ENCODE measurements at places on chromosomes 2 and 18. TPM values are rescaled to one million over a fixed set of nuclear protein-coding genes. Genes with fewer than 3 reads are reported as not detected.

DNA sequence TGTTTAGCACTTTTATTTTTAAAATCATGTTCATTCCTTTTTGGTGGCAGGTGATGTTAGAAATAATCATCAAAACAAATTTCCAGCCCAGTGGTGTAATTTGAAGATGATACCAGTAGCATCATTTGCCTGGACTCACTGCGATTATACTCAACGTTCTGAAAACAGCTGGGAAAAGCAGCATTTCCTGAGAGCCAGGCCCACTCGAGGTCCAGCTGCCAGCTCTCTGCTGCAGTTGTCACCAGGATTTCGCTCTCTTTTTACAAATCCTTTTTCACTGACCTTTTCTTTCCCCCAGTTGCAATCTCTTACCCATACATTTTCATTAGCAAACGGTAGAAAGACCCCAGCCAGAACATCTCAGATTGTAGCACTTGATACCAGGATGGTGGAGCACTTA is 110.6 kb upstream of the LYPD1 start:
- H3K36me3 ChIP-seq = no peaks in the 10 kb centered on the region
- no peak for DNase-seq
- no peaks in the 10 kb centered on the region for H3K27me3 ChIP-seq
- no peak overlapping the region for H3K4me3 ChIP-seq
- H3K4me1 ChIP-seq = no peaks in the 10 kb centered on the region
- no peak overlapping the region for H3K27ac ChIP-seq

DNA sequence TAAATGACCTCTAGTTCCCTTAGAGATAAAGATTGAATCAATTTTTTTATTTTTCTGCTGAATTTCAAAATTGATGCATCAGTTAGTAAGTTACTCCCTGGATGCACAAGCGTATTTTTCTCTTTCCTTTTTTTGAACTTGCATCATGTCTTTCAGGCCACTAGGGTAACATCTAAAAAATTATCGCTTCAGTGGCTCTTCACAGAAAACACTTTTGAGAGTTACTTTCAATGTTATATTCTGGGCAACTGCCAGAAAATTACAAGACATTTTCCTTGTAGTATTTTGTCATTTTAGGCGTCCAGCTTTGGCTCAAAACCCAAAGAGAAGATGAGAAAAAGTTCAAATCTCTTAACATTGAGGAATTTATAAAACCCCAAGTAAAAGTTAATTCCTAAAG is 59.8 kb downstream of the DSEL start:
- DNase-seq = no peak
- H3K4me3 ChIP-seq = no peak overlapping the region
- H3K36me3 ChIP-seq = no peaks in the 10 kb centered on the region
- H3K4me1 ChIP-seq = no peaks in the 10 kb centered on the region

Gene ARPC2
- polyA plus RNA-seq = 188 TPM

Gene CDH2
- 3.7 TPM for polyA plus RNA-seq

DNA sequence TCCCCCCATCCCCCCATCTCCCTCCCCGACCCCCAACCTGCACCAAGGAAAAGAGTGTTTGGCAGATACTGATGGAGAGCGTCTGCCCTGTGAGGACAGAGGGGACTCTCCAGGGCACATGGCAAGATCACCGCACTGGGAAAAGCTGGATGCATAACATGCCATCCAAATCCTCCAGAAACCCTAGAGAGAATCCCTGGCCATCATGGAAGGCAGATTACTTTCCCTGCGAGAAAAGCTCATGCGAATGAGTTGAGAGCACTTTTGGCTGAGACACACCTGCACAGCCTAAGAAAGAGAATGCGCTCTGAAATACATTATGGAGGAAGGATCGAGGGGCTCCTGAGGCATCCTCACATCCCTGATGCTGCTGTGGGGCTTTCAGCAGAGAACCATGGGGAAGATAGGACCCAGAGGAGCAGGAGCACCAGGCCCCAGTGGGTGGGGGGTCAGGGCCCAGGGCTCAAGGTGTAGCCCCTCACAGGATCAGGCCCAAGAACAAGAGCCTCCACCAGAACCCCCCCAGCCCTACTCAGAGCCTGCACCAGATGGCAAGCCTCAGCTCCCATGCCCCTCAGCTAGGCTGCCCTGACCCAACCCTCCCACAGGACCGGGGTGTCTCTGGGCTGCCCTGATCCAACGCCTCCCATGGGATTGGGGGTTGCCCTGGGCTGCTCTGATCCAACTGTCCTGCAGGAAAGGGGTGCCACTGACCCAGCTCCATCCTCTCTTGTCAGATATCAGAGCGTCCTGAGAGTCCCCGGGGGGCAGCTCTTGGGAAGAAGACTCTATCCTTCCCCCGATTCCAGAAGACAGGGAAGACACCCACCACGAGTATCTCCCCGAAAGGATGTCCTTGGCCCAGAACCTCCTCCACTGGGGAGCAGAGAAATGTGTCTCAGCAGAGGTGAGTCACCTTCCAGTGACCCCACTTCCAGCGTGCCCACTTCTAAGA is 153.4 kb downstream of the NDUFA10 start:
- H3K36me3 ChIP-seq = no peaks in the 10 kb centered on the region
- H3K4me3 ChIP-seq = no peak overlapping the region
- no peaks in the 10 kb centered on the region for H3K27me3 ChIP-seq
- H3K27ac ChIP-seq = no peak overlapping the region
- peak; percentile 16 for DNase-seq

DNA sequence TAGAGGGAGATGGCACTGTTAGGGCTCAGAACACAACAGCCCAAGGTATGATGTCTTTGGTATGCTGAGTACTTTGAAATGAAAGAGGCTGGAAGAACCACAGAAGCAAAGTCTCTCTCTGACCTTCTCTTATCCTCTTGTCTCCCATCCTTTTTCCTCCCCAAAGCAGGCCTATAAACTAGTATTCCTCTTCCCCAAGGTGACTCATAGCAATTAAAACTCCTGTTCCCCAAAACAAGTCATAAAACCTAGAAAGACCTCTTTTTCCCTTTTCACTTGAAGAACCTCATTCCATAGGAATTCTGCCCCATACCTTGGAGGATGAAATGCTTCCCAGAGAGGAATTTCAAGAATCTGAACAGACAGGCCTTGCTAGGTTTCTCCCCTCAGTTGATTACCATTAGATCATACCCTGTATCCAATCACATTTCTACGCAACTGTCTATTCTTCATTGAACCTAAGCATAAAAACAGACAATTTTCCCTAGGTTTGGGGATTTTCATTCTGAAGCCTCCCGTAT is 25.7 kb downstream of the MDH1 start:
- H3K4me3 ChIP-seq = no peak overlapping the region
- H3K27ac ChIP-seq = no peak overlapping the region
- no peaks in the 10 kb centered on the region for H3K36me3 ChIP-seq

DNA sequence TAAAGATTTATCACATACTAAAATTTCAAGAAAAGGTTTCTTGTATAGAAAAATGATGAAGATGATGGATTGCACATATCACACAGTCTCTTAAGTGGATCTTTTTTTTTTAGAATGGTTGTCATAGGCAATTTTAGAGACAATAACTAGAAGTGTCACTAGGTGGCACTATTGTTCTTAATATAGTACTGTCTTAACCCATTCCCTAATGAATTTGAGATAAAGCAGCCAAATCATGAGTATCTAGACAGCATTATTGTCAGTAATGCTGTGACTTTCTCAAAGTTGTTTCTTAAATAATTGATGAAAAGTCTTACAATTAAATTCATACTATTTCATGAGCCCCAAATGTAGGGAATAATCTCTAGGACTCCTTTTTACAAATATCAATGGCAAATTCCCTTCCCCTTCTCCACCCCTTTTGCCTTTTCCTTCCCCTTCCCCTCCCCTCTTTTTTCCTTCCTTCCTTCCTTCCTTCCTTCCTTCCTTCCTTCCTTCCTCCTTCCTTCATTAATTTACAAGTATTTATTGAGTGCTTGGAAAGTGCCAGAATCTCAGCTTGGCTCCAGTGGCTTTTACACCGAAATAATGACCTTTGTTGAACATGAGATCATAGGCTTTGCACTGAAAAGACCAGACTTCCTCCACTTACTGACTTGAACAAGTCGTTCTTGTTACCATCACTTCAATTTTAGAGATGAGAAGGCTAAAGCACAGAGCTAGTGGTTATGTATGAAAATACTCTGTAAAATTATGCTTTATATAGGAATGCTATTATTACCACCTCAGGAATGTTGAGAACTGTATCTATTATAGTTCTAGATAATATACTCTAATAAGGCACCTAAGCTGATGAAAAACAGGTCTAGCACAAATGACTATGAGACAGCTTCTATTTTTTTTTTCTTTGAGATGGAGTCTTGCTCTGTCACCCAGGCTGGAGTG is 19.8 kb downstream of the MYL12B start:
- H3K4me3 ChIP-seq = no peak overlapping the region
- no peak for DNase-seq
- no peaks in the 10 kb centered on the region for H3K27me3 ChIP-seq
- H3K27ac ChIP-seq = peak overlapping the region; percentile 37
- H3K36me3 ChIP-seq = peaks cover 27% of the 10 kb centered on the region

DNA sequence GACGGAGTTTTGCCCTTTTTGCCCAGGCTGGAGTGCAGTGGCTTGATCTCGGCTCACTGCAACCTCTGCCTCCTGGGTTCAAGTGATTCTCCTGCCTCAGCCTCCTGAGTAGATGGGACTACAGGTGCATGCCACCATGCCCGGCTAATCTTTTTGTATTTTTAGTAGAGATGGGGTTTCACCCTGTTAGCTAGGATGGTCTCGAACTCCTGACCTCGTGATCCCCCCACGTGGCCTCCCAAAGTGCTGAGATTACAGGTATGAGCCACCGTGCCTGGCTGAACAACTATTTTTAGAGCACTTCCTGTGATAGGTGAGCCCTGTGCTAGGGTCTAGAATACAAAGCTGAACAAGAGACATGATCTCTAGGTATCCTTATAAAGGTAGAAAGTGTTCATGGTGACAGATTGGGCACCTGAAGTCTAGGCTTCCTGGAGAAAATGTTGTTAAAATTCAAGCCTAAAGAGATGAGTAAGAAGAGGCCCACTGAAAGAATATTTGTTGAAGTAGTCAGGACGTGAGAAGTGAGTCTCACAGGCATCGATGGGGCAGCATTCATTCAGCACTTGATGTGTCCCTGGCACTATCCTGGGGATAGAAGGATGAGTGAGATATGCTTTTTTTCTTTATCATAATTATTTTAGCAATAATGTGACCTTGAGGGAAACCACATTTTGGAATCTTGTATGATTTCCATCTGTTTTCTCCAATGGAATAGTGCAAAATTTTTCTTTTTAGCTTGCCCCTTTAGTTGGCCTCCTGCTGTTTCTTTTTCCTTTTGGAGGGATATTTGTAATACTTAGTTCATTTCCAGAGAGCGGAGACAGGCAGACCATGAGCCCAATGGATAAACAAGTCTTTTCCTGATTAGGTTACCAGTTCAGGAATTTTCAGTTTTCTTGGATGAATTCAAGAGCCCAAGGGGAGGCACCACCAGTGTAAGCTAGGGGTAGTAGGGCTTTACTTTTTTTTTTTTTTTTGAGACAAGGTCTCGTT is 5.1 kb downstream of the ZNF236 start:
- no peaks in the 10 kb centered on the region for H3K36me3 ChIP-seq
- H3K4me3 ChIP-seq = no peak overlapping the region
- DNase-seq = no peak
- H3K4me1 ChIP-seq = peaks cover 47% of the 10 kb centered on the region
- no peaks in the 10 kb centered on the region for H3K27me3 ChIP-seq
- no peak overlapping the region for H3K27ac ChIP-seq

Gene ZAP70
- 2.1 TPM for polyA plus RNA-seq

DNA sequence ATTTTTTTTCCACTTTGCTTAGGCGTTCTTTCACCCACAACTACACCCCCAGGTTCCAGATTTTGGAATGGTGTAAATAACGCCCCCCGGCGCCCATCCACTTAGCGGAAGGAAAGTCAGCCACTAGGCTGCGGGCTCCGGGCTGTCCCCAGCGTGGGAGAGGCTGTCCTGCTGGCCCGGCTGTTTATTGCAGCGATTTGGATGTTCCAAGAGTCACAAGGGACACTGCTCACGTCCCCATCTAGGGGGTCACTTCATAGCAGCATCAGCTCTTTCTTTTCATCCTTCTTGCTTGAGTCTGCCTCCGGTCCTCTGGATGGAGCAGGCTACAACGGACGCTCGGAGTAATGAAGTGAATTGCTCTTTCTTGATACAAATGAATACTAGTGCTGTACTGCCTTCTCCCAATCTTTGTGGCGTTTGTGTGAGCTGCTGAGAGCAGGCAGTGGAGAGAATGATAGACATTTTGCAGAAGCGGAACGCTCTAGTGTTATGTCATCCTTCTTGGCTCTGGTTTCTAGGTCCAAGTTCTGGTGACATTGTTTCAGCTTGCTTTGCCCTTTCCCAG is 50.7 kb upstream of the PAIP2B start:
- no peaks in the 10 kb centered on the region for H3K27me3 ChIP-seq
- H3K4me1 ChIP-seq = peaks cover 23% of the 10 kb centered on the region
- peak; percentile 62 for DNase-seq
- peak overlapping the region; percentile 8 for H3K27ac ChIP-seq

- no peaks in the 10 kb centered on the region for H3K27me3 ChIP-seq
- H3K4me3 ChIP-seq = no peak overlapping the region
- H3K36me3 ChIP-seq = peaks cover 100% of the 10 kb centered on the region
- H3K27ac ChIP-seq = no peak overlapping the region
Observed at GRCh38 chr2:86047575-86048382, 57.9 kb downstream of the POLR1A start.

GRCh38 chr2:216463148-216463547 is 35.5 kb upstream of the RPL37A start:
- no peaks in the 10 kb centered on the region for H3K27me3 ChIP-seq
- H3K27ac ChIP-seq = no peak overlapping the region
- peaks cover 63% of the 10 kb centered on the region for H3K36me3 ChIP-seq
- no peaks in the 10 kb centered on the region for H3K4me1 ChIP-seq

Gene DNAJB2
- polyA plus RNA-seq = 62.5 TPM

GRCh38 chr2:183093857-183094657 is 15.5 kb downstream of the DUSP19 start:
- no peaks in the 10 kb centered on the region for H3K27me3 ChIP-seq
- no peaks in the 10 kb centered on the region for H3K4me1 ChIP-seq
- no peak overlapping the region for H3K27ac ChIP-seq
- no peak for DNase-seq
- H3K4me3 ChIP-seq = no peak overlapping the region

Gene ST6GAL2
- 0.68 TPM for polyA plus RNA-seq

DNA sequence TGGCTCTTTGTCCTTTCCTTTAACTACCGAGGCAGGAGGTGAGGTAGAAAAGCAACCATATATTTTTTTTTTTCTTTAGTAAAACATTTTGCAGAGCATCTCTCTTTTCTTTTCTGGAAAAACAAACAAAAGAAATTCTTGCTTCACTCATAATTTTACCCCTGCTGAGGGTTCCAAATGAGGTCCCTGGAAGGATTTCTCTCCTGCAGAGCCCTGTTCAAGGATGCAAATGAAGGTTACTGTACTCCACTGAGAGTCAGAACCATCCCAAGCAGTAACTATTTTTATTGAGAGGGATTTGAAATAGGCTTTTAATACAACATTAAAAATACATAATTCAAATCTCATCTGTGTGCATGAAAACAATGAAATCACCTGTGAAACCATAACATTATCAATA is 19.5 kb upstream of the MYO1B start:
- H3K27ac ChIP-seq = no peak overlapping the region
- no peak overlapping the region for H3K4me3 ChIP-seq
- H3K36me3 ChIP-seq = no peaks in the 10 kb centered on the region
- DNase-seq = no peak

Data from stomach (tissue), 19 donors.